ENCODE measurements at places on chromosomes 7 and 10.

GRCh38 chr7:155234950-155235789, 62.5 kb upstream of the INSIG1 start:
- no peak for DNase-seq

- DNase-seq = no peak
Observed at GRCh38 chr10:11921800-11922392, 98.7 kb downstream of the PROSER2 start.

- no peak for DNase-seq
Observed at GRCh38 chr7:154976844-154977243, 26.1 kb downstream of the PAXIP1 start.

DNA sequence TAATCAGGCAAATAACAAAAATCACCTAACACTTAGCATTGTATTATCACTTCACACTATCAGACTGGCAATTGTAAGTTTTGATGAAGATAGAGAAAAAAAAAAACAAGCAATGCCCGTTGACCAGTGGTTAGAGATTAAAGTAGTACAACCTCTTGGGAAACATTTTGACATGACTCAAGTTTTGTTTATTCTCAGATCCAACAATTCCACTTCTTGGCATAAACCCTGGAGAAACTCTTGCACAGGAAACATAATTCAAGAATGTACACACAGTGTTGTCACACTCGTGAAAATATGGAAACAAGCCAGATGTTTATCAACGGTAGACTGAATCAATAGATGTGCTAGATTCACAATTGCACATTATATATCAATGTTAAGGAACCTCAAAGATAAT, 37.2 kb downstream of the FRMD4A start:
- DNase-seq = no peak

GRCh38 chr7:42914421-42915045, 2.7 kb upstream of the C7orf25 start:
- no peak for DNase-seq

DNA sequence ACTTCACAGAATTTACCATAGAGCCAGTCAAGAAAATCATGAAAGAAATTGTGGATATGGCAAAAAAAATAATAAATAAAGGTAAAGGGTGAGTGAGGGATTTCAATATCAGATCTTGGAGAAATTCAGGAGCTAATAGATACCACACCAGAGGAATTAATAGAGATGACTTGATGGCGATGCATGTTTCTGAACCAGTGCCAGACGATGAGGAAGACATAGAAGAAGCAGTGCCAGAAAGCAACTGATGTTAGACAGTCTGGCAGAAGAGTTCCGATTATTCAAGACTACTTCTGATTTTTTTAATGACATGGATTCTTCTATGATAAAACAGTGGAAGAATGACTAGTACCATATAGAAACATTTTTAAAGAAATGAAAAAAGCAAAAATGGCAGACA, 314.7 kb downstream of the BICC1 start:
- no peak for DNase-seq

DNA sequence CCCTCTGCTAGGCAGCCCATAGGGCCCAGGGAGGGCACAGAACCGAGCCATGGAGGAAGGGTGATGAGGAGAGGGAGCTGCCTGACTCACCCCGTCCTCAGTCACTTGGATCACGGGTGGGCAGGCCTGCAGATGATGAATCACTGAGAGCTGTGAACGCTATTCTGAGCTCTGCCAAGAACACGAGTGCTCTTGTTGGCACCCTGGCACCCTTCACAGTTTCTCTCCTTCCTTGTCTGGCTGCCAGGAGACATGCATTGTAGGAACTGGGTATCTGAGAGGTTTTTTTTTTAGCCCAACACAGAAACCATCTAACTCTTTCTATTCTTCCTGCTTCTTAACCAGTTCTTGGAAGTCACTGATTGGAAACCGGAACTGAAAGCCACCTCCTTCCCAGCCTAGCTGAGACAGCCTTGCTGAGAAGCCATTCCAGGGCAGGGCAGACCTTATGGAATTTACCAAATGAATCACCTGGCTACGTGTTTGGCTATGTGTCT, 82.1 kb downstream of the SLC37A3 start:
- DNase-seq = peak; percentile 80

DNA sequence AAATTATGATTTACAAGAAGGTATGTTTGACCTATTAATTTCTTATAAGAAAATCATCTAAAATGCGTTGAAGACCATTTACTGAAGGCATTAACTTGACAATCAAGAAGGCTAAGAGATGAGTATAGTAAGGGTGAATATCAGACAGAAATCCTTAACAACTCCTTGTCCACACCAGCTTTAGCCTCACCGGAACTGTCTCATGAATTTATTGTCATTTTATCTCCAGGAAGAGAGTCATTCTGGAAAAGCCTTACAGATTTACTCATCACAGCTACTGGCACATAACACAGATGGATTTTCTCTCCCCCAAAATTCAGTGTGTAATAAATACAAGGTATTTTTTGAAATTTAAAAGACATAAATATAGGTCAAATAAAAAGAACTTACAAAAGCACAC, 129.4 kb upstream of the LSM8 start:
- no peak for DNase-seq

DNA sequence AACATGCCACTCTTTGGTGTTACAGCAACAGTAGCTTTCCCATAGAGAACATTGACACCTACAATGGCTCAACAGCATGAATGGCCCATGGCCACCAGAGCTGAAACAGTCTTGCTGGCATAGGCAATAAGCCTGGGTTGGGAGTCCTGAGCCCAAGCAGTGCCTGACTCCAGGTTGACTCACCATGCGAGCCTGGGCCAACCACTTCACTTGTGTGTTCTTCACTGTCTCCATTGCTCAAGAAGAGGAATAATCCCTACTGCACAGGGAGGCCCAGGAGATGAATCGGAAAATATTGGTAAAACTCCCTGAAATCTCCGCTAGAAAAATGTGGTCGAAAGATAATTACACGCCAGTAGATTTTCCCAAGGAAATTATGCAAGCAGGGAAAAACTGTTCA, 89.2 kb upstream of the INHBA start:
- no peak for DNase-seq
